ENCODE measurements at places on chromosomes 3 and 15.
A peak's percentile ranks its signal among the peaks of the same experiment; 100 is the strongest.

- DNase-seq = no peak
Measured at GRCh38 chr3:56928379-56929068, 126.8 kb upstream of the ARHGEF3 start.

DNA sequence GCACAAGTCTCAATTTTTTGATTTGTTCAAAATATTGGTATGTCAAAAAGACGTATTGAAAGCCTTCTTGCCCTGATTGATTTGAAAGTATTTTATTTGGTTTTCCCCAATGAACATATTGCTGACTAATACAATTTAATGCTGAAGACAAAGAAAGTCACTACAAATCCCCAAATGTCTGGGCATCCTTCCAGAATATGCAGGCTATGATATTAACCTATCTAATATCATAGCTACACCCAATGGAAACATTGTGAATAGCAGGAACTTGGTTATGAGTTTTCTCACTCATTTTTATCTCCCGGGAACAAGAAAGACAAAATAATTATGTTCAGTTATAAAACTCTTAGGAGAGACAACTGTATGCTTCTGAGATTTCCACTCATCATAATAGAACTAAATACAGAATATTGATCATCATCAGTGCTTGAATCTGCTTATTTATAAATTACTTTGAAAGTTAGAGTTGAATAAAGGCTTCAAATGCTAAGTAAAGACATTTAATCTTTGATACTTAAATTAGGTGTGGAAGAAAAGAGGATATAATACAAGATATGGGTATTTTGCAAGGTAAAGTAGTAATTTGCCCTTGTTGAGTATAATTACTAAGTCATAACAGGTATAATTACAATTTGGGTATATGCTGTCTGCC lies 483.9 kb downstream of the RBMS3 start:
- no peak for DNase-seq

GRCh38 chr15:74626752-74627692 lies 11.4 kb downstream of the CLK3 start:
- no peak for DNase-seq

- DNase-seq = no peak
Measured at GRCh38 chr3:13083898-13084297, 10.7 kb upstream of the IQSEC1 start.

- DNase-seq = no peak
Measured at GRCh38 chr15:37877851-37878741, 56.3 kb upstream of the TMCO5A start.

DNA sequence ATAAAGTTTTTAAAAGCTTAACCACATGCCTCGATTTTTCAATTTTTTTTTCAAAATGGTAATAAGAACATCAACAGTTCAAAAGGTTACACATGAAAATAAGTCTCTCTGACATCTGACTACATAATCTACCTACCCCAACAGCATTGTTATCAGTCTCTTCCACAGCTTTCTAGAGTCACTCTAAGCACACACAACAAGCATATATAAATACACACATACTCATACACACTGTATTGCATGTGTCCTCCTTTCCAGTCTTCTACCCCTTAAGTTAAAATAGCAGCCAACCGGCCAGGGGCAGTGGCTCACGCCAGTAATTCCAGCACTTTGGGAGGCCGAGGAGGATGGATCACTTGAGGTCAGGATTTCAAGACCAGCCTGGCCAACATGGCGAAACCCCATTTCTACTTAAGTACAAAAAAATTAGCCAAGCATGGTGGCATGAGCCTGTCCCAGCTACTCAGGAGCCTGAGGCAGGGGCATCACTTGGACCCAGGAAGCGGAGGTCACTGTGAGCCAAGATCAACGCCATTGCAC lies 12.2 kb downstream of the TBL1XR1 start:
- DNase-seq = no peak

DNA sequence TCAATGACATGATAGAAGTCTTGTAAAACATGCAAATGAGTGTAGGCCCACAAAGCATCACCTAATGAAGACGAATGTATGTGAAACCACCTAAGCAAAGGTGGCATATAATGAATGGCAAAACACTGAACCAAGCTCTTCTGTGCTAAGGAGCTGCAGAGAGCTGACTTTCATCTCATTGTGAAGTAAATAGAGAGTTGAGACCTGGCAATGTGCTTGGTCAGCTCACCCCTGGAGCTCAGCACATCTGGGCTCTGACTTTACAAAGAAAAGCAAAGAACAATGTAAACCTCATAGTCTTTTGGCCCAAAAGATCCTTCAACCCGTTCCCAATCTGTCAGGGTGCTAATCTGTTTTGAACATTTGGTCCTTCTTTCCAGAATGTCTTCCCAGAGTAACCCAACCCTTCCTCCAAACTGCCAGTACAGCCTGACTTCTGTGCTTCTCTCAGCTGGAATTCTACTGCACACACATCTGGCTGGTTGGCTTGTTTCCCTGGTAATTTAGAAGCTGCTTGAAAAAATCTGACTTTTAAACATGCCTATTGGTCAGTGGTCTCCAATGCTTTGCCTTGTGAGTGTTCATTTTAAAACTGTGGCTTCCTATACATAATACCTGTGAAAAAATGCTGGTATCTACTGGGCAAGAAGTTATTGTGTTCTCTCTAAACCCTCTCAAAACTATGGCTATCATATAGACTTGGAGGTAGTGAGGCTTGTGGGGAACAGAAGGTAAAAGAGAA lies 101.7 kb downstream of the CD200R1L start:
- no peak for DNase-seq

GRCh38 chr3:172914854-172915253 lies 164.3 kb downstream of the ECT2 start:
- DNase-seq = no peak

DNA sequence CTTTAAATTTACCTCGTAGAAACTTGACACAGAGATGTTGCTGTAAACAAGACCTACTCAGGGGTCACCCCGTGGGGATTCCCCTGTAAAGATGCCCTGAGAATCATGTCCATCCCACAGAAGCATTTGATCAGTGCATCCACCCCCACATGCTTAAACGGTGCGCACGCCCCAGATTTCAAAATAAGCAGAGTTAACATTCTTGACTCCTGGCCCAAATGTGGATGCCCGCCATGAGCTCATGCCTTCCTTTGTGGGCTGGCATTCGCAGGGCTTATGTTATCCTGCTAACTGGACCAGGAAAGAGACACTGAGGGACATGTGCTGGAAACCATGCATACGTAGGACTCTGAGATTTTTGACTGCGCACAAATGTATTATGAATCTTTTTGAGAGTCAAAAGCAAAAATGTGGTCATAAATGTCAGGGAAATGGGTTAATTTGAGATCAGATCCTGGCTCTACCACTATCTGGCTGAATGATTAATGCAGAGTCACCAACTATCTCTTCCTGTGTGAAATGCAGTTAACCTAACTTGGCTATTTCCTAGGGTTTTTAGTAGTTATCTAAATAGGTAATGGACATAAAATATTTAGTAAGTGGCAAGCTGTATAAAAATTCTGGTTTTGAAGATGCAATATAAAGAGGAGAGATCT lies 9.1 kb upstream of the TP63 start:
- no peak for DNase-seq

DNA sequence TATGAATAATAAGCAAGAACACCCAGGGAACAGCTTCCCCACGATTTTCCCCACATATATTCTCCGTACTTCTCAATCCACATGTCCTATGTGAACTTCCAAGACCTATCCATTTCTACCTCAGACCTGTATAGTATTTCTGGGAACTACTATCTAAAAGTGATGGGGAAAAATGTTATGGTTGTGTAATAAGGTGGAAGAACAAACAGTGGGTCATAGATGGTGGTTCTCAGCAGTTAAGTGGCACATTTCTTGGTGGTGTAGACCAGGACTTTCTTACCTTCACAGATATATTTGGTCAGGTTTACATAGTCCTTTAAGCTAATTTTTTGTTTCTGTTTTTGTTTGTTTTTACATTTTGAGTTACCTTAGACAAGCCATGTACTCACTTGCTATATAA lies 675.1 kb downstream of the GBE1 start:
- DNase-seq = no peak

GRCh38 chr15:96888764-96889163 lies 558.3 kb downstream of the NR2F2 start:
- no peak for DNase-seq

GRCh38 chr3:17972959-17973906 lies 230.8 kb upstream of the TBC1D5 start:
- DNase-seq = no peak

DNA sequence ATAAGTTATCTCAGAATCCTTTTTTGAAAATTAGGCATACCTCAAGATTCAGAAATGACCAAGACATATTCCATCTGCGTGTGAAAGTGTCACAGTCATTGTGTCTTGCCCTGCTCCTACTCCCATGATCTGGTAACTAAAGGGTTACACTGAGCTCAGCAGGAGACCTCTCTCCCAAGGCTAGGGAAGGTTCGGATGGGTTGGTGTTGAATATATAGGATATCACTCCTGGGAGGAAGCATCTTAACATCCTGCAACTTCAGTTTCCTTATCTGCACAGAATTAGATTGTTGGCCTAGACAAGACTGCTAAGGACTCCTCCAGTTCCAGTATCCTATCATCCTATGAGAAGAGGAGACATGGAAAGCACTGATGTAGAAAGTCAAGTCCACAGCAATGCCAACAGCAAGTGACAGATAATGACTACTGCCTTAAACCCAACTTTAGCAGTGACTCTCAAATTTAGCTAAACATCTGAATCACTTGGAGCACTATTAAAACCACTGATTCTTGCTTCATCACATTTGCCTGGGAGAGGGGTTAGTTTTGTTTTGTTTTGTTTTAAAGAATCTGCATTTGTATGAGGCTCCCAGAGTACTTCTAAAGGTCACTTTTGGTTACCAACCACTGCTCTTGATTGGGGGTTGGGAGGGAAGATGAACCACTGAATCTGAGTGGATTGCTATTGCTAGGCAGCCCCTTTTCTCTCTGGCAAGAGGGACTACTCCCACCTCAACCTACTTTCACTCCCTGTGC lies 9.7 kb downstream of the ADAMTS9 start:
- DNase-seq = no peak

DNA sequence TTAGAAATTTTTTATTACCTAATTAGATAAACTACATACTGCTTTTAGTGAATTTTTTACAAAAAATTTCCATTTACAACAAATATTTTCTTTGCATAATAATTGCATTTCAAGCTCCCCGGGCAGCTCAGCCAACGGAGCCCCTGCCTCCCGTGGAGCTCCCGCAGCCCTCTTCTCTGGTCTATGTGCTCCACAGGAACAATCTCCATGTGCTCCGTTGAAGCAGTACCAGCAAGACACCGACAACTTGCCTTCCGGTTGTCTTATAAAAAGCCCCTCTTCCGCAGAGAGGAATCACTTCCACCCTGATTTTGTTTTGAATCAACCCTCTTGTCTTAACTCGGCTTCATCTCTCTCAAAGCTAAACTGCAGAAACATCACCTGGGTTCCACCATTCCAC lies 46.9 kb upstream of the CHD2 start:
- DNase-seq = no peak

DNA sequence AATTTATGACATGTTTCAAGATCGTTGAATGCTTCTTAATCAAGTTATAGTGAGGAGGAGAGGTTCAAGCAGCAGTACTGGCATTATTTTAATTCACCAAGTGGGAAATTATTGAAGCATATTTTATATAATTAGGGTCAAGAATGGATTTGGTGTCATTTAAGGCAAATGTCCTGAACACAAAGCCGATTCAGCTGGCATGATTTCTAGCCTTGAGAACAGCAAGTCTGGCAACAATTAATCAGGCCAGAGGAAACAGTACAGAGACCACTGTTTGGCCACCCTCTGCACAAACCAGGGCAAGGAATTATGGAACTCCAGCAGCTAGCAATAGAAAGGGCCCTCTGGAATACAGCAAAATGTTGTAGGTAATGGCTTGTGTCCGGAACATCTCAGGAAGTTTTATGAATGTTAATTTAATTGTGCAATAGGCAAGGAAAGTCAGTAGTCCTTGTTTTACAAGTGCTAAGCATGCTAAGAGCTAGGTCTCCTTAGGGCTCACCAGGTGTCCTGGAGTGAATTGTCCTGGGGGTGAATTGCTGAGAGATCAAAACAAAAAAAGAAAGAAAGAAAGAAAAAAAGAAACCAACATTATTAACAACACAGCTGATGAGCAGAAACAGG lies 38.7 kb upstream of the SNRK start:
- DNase-seq = no peak

DNA sequence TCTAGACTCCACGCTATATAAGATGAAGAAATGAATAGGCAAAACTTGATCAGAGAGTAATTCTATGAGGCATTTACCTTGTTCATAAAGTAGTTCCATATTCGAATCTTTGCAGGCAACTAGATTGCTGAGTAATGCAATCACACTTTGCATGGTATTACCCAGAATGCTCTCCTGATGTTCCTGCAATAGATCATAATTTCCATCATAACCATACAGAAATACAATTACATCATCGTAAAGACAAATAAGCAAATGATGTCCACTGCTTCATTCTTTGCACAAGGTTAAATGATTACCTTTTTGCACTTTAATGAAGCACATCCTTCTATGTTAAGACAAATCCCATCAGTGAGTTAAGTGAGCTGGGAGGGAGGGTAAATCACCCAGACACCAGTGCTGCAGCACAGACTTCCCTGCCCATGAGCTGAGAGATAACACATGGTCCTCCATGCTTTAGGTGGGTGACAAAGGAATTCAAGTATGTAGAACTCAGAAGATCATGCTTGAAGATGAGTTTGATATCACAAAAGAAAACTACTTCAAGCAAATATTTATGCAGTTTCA lies 366.7 kb downstream of the CTNNB1 start:
- DNase-seq = no peak

DNA sequence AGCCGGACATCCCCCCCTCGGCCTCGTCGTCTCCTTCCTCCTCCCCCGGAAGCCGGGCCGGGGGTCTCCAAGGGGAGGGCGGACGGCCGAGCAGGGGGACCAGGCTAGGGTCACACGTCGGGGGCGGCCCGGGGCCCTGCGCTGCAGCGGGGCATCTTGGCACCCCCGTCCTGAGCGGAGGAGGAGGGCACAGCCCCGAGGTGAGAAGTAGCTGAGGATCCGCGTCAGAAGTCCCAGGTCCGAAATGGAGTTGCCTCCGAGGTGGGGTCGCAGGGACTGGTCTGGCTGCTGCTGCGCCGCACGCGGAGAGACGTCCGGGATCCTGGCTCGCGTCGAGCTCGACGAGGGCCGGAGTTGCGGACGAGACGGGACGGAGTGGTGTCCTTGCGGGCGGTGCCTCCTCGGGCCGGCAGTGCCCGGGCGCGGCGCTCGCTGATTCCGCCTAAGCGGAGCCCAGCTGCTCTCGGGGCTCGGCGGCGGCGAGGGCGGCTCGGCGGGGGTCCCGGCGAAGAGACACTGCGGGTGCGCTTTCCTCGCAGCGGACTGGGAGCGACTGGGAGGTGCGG lies at the start of gene ADCY5:
TSS of gene ADCY5 (minus strand) at position 555 of the 566 bp plus-strand sequence. CDS start at position 10, 545 bp downstream.
- peak; percentile 37 for DNase-seq

DNA sequence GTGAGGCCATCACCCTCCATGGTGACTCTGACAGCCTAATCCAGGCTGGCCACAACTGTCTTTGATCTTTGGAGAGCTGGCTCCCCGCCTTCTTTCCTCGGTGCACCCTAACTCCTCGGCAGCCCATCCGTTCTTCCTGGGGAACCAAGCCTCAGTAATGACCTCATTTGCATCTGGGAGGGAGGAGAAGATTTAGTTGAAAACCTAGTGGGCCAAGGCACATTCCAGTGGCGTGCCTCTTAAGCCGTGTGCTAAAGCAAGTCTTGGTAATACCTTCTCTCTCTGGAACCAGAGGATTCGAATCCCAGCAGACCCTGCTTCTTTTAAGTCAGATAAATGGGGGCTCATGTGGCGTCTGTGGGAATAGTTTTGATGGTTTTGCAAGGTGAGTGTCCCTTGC lies 233.1 kb downstream of the EBLN2 start:
- DNase-seq = no peak

Data from activated CD4-positive, CD25-positive, alpha-beta regulatory T cell treated with anti-CD3 and anti-CD28 coated beads, Interleukin-2, amount 50 U/mL, for 72 hours (primary cell).